ENCODE measurements at places on chromosomes 13 and 19.

GRCh38 chr19:16587833-16588823 is 15.9 kb upstream of the SLC35E1 start:
- DNase-seq = no peak

GRCh38 chr13:102854675-102855074 is 8.8 kb downstream of the ERCC5 start:
- no peak for DNase-seq

GRCh38 chr13:28239374-28239773 is 101.0 kb downstream of the PAN3 start:
- no peak for DNase-seq

- DNase-seq = no peak
Measured at GRCh38 chr13:41742917-41743552, 217.9 kb downstream of the VWA8 start.

DNA sequence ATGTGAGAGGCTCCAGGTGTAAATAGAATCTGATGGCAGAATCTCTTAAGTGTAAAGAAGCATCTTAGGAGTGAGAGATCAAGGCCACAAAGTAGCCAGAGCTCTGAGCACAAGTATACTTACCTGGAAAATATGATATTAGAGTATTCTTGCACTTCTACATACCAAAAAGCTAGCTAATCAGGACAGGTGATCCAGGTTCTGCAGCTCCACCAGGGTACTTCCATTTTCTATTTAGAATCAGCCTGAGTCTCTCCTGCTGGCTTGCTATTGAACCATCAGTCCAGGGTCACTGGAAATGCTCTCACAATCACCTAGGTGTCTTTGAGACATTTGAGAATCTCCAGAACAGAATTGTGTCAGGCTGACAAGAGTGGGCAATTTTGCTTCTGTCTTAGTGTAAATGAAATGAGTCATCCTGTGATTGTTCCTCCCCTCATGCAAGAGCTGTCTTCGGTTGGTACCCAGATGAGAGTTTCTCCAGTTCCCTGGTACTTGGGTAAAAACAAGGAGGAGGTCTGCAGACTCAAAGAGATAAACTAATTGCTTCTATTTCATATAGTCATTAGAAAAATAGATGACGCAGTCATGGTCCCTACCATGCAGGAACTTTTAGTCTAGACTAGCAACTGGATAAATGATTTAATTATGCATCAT is 14.6 kb downstream of the ZNF254 start:
- no peak for DNase-seq

- no peak for DNase-seq
Measured at GRCh38 chr13:82878536-82878935, 1003.7 kb downstream of the SLITRK1 start.

- no peak for DNase-seq
Measured at GRCh38 chr13:75400775-75401174, 81.2 kb downstream of the TBC1D4 start.

GRCh38 chr13:78562237-78562889 is 41.0 kb downstream of the POU4F1 start:
- no peak for DNase-seq

DNA sequence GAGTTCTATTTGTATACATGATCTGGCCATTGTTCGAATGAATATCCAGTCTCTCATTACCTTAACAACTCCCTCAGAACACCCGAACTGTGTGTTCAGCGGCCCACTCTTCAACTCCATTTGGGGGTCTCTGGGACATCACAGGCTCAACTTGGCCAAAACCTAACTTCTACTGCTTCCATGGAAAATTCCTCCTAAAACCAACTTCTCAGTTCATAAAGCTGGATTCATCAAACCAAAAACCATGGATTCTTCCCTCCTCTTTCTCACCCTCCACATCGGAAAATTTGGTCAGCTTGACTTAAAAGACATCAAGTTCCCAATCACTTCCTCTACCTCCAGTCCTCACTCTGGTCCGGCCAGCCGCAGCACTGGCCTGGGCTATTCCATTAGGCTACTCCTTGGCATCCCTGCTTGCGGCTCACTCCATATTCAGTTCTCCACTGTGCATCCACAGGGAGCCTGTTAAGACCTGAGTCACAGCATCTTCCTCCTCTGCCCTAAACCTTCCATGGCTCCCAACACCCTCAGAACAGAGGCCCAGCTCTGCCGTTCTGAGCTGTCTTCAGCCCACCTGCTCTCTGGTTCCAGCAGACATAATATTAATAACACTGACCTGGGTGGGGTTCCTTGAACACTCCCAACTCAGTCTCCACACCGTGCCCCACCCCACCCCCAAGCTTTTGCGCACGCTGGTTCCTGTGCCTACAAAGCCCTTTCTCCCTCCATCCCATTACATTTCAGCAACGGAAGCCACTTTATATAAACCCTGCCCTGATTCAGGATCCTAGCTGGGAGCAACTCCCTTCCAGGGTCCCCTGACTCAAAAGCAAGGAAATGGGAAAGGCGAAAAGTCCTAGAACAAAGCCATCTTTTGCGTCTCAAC is 1.1 kb downstream of the ZNF792 start:
- no peak for DNase-seq

DNA sequence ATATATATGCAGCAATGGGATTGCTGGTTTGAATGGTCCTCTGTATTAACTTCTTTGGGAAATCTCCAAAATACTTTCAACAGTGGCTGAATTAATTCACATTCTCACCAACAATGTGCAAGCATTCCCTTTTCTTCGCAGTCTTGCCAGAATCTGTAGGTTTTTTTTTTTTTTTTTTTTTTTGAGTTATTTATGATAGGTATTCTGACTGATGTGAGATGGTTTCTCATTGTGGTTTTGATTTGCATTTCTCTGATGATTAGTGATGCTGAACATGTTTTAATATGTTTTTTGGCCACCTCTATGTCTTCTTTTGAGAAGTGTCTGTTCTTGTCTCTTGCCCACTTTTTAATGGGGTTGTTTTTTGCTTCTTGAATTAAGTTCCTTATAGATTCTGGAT is 2041.5 kb upstream of the PCDH20 start:
- DNase-seq = no peak

DNA sequence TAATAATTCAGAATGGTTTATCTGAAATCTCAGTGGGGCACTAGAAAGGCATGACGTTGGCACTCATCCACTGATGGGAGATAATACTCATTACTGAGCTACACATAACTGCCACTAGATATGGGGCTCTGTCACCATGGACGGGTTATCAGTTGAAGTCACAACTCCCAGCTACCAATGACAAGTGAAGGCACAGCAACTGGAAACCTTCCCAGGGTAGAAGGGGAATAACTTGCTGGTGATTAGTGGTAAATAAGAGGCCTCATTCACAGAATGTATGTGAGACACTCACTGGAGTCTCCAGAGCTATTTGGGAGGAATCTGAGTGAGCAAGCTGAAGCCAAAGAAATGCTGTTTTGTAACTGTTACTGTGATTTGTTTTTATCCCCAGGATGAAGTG is 249.6 kb downstream of the ENOX1 start:
- no peak for DNase-seq

DNA sequence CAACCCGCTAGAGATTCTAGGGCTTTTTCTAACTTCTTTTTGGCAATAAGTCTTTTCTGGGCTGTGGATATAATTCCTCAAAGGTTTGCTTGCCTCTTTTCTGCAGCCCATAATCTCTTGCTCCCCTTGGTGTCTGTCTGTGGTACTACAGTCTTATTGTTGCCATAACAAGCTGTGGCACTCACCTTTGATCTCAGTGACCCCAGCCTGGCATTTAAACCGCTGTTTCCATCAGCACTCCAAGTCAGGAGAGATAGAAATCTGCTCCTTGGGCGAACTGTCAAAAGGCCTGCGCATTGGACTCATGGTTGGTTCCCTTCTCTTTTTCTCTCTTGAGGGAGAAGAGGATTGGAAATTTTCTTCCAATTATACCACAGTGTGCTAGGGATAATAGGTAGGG is 14.5 kb upstream of the MPHOSPH8 start:
- DNase-seq = no peak

DNA sequence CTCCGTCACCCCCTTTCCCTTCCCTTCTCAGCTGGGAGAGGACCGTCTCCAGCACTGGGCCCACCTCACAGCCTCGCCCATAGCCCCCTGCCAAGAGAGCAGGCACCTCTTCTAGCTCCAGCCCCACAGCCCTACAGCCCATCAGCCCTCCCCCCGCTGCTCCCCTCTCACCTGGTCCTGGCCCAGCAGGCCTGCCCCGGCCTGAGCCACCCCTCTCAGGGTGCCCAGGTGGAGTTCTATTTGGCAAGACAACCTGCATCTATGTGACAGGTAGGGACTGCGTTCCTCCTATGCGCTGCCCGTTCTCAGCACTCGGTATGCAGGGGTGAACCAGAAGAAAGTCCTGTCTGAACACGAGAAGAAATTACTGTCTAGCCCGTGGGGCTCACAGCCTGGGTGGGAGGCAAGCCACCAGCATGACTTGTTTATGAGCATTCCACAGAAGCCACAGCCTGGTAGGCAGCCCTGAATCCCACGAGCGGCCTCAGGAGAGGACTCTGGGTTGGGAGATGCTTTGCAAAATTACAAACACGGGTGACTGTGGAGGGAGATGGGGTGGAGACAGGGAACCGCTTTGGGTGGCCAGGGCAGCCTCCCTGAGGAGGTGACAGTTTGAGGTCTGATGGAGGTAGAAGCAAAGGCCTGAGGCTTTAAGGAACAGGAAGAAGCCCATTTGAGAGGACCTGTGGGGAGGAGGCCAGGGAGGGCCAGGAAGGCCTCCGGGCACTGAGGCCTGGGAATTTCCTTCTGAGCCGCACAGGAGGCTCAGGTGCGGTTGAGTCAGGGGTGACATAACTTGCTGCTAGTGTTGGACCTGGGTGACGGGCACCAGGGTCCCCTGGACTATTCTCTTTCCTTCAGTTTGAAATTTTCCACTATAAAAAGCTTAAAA is 1.2 kb upstream of the PLEKHF1 start:
- no peak for DNase-seq

- no peak for DNase-seq
Measured at GRCh38 chr13:75771818-75772217, 135.7 kb downstream of the LMO7 start.

DNA sequence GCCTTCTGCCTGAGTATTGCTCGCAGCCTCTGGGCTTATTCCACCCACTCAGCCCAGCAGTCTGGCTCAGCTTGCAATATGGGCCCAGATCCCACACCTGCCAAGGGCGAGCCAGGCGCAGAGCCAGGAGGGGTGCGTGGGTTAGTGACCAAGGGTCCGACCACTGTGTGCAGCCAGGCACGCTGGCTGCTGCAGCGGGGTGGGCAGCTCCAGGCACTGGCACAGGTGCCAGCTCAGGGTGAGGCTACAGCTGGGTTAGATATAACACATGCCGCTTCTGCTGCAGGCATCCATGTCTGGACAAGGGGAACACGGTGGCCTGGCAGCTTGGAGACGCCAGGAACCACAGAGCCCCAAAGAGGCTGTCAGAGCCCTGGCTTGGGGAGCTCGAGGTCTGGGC is 12.6 kb upstream of the URAD start:
- DNase-seq = no peak

DNA sequence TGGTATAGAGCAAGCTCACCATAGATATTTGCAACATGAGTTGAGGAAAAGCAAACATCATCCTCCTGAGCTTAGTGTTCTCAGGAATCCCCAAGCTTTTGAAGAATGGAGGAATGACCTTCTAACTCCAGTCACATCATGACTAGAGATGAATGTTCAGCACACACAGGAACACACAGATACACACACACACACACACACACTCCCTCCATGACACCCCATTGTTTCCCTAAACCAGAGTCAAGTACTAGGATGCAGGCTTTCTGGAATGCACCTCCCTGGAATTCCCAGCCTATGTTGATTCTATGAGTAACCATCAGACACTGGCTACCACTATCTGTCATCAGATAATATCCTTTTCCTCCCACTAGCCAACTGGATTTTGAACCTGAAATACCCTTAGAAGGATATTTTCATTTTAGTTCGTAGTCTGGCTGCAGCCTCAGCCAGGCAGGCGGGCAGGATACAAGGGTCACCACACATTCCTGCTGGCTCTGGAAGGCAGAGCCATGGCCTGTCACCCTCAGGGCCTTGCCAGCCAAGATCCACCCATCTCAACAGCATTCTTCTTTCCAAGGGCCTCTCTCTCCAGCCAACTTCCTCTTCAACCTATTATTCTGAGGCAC is 162.4 kb downstream of the FOXO1 start:
- no peak for DNase-seq

- no peak for DNase-seq
Measured at GRCh38 chr19:18723871-18724377, 40.4 kb downstream of the CRTC1 start.

GRCh38 chr13:94408314-94409036 is 71.0 kb downstream of the DCT start:
- no peak for DNase-seq

DNA sequence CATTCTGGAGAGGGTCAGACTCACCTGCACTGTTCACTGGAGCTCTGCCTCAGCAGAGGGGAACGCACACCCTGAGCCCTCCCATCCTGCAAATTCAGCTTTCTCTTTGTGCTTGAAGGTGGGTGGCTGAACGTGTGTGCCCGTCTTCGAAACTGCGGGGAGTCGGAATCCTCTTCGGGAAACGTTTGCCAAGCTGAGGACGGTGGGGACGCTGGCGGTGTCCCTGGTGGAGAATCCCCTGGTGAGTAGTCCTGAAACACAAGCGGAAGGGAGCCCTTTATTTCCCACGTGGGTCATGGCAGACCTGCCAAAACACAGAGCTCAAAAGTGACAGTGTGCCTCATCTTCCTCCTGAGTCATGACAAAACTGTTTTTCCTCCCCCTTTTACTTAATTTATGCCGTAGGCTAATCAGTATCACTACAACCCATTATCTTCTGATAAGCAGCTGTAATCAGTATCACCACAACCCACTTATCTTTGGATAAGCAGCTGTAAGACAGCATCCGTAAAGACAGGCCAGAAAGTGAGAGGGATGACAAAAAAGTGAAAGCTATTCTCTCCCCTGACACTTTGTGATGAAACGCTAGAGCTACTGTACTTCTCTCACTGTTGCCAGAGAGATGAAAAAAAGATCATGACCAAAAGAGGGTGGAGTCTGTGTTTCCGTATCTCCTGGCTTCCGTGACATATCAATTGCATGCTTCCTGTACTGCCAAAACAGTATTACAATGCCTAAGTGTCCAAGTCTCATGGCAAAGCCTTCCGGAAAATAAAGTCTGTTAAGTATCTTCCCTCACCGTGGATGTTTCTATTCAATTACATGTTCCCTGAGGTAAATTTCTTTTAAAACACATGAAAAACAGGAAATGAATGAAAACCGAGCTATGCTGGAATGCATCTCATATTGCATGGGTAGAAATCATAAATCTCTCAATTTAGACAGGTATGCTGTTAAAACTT is 155.5 kb downstream of the TBC1D4 start:
- no peak for DNase-seq

DNA sequence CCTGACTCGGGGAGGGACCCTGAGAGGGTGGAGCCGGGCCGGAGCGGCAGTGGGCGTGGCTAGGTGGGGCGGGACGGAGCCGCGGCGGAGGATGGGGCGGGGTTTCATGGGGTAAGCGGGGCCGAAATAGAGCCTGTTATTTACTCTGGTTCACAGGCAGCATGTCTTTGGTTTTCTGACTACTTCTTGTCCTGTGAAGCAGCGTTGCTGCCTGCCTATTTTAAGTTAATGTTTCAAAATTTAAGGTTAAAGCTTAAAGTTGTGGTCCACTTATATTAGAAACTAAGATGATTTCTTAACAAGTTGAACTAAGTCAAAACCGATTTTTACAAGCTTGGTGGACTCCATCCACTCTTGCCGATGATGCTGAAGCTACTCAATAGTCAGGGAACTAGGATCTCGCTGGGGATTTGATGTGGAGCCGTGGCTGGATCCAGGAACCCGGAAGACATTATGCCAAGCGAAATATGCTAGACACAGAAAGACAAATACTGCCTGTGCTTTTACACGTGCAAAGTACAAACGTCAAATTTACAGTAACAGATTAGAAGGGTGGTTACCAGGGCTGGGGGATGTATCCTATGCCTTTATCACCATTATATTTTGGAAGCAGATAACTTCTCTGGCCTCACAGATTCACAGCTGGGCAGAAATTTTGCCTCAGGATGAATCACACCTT is 433 bp upstream of the ZNF616 start:
- DNase-seq = no peak
